ENCODE measurements at places on chromosomes 4 and X.

- no peak for DNase-seq
Measured at GRCh38 chr4:24675721-24676389, 91.5 kb upstream of the DHX15 start.

GRCh38 chr4:84677995-84678394 lies 95.1 kb downstream of the CDS1 start:
- no peak for DNase-seq

DNA sequence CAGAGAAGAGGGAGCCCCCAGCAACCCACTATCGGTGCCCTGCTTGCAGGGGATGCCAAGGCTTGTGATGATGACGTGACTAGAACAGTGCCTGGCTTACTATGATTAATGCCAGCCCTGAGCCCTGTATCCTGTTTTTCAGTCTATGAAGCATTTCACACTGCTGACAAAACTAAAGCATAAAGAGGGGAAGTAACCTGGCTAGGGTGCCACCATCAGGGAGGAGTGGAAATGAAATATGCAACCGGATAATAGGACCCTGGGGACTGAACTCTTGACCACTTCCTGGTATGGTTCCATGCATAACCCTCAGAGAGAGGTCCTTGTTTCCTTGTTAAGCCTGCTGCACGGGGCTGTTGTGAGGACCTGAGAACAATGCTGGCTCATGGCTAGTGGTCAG lies 50.3 kb downstream of the MED28 start:
- no peak for DNase-seq

- no peak for DNase-seq
Measured at GRCh38 chr4:88138561-88138960, 19.9 kb downstream of the ABCG2 start.

- DNase-seq = no peak
Measured at GRCh38 chr4:177369372-177369771, 59.7 kb downstream of the NEIL3 start.

- no peak for DNase-seq
Measured at GRCh38 chr4:113146876-113147358, 97.5 kb downstream of the ANK2 start.

DNA sequence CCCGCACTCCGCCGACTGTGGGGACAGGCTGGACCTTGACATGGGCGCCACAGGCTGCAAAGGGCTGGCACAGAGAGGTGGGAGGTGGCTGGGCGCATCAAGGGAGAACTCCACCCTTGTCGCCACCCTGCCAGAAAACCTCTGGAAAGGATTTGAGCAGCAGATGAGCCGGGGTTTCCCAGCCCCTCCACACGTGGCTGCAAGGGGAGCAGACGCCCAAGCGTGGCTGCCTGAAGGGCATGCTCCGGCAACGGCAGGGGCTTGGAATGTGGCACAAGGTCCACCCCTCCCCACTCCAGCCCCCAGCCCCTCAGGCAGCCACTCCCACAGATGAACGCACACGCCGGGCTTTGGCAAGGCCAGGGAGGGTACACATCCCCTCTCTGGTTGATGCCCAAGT lies 4.6 kb downstream of the BGN start:
- DNase-seq = no peak

GRCh38 chr4:31088600-31089230 lies 368.5 kb downstream of the PCDH7 start:
- no peak for DNase-seq
